GM18507 (cell line): ENCODE measurements at places on chromosomes 12 and 14.

GRCh38 chr12:87513536-87514280 lies 515.5 kb downstream of the C12orf50 start:
- DNase-seq: no peak

DNA sequence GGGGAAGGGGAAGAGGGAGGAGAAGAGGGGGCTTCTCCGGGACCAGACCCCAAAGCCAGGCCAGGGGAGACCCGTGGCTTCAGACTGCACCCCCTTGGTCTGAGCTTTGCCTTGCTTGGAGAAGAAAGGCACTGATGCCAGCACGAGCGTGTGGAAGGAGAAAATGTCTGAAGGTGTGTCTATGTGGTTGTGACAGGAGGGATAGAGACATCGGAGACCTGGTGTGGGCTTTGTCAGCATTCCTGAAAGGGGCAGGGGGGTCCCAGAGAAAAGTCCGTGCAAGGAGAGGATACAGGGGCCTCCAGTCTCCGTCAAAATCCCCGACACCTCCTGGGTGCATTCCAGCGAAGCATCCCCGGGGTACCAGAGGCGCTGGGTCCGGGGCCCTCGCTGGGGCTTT lies 139.0 kb upstream of the LHX5 start:
- no peak for DNase-seq

DNA sequence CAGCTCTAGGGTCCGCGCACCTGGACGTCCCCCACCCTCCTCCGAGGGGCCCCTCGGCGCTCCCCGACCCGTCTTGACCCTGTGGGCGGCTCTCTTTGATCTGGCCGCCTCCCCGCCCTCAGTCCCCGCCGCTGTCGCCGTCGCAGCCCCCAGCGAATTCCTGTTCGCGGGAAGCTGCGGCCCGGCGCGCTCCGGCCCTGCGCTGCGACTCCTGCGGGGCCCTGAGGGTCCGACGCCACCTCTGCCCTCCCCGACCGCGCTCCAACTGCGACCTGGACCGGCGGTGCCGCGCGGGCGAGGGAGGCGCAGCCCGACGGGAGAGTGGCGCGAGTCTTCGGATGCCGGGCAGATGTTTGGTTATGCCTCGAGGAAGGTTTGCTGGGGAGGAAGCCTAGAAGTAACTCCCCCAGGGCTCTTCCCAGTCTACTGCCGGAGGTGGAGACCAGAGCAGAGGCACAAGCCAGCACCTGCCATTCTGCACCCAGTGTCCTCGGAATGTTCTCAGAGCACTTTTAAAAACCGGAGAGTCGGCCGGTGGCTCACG lies 440 bp upstream of the ISM2 start:
- DNase-seq: peak; percentile 12

DNA sequence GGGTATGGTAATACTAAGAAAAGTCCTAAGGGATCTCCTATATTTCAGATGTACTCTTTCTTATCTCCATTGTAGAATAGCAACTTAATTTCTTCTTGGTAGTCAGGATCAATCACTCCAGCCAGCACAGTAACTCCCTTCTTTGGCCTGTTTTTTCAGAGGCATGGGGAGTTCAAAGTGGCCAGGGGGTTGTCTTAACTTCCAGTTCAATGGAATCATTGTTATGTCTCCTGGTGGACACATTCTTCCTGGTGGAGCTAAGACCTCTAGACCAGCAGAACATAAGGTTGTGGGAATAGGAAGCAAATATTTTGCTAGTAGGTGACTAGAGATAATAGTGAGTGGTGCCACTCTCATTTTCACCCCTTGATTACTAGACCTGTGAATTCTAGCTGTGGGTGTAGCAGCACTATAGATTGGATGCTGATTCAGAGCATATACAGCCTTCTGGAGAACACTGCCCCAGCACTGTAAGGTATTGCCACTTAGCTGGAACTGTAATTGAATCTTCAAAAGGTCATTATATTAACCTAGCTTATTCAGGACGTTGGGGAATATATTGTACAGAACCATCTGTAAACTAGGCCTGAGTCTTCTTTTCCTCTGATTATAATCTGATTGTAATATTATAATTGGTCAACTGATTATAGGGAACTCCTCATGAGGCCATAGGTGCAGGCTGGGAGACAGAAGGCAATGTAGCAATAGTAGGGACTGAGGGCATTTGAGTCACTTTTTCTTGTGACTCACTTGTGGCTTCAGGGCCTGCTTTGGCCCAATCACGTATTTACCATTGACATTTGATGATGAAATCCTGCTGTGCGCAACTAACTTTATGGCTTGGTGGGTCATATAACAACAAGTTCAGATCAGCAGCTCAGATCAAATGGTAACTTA lies 60.2 kb upstream of the ATP2B1 start:
- no peak for DNase-seq

GRCh38 chr12:11794751-11795150 lies 145.3 kb downstream of the ETV6 start:
- no peak for DNase-seq

GRCh38 chr12:107242189-107242588 lies 148.8 kb upstream of the CRY1 start:
- DNase-seq: no peak

DNA sequence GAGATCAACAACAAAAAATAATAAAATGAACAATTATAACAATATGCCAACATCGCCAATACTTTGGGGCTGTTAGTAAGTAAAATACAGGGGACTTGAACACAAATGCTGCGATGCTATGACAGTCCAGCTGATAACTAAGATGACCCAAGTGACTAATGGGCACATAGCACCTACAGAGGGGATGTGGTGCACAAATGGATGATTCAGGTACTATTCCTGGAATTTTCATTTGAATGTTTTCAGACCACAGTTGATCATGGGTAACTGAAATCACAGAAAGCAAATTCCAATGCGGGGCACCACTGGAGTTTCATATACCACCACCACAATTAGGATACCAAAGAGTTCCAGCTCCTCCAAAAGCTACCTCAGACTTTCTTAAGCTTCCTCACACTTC lies 82.9 kb downstream of the RCOR1 start:
- no peak for DNase-seq

DNA sequence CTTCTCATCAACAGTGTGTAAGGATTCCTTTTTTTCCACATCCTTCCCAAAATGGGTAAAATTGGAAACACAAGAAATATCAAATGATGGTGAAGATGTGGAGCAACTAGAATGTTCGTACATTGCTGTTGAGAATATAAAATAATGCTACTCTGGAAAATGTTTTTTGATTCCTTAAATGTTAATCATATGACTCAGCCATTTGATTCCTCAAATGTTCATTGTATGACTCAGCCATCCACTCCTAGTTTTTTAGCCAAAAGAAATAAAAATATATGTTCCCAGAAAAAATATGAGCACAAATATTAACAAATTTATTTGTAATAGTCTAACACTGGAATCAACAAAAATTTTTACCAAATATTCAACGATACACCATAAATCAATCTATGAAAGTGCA lies 1108.6 kb downstream of the LRFN5 start:
- DNase-seq: no peak

GRCh38 chr14:45089813-45090212 lies 5.9 kb downstream of the PRPF39 start:
- peak; percentile 17 for DNase-seq

- no peak for DNase-seq
Measured at GRCh38 chr12:23987046-23987445, 37.6 kb upstream of the SOX5 start.

DNA sequence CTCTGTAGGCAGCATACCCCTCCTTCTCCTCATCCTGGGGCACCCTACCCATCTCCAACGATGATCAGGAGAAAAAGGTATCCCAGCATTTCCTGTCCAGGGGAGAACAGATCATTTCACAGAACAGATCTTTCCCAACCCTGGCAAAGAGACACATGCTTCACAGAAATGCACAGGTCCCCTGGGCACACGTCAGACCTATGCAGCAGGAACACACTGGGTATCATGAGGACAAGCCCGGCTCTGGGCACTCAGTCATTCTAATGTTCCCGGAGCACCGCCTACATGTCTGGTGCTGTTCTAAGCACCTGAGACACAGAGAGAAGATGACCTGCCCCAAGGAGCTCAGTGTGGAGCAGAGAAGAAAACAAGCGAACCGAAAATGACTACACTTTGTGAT lies 56.2 kb downstream of the ACTN1 start:
- no peak for DNase-seq

- DNase-seq: no peak
Measured at GRCh38 chr12:10567813-10568212, 45.6 kb downstream of the MAGOHB start.

GRCh38 chr12:53952335-53952694 lies 2.4 kb upstream of the HOXC12 start:
- no peak for DNase-seq

GRCh38 chr14:96745500-96746051 lies 51.6 kb upstream of the VRK1 start:
- no peak for DNase-seq

GRCh38 chr14:99231850-99232713 lies 39.9 kb downstream of the BCL11B start:
- DNase-seq: no peak

GRCh38 chr12:105334582-105334981 lies 4.1 kb downstream of the C12orf75 start:
- no peak for DNase-seq

GRCh38 chr12:47387994-47388393 lies 308.2 kb upstream of the AMIGO2 start:
- no peak for DNase-seq

- DNase-seq: no peak
Measured at GRCh38 chr12:57839996-57840395, 6.5 kb downstream of the CTDSP2 start.

DNA sequence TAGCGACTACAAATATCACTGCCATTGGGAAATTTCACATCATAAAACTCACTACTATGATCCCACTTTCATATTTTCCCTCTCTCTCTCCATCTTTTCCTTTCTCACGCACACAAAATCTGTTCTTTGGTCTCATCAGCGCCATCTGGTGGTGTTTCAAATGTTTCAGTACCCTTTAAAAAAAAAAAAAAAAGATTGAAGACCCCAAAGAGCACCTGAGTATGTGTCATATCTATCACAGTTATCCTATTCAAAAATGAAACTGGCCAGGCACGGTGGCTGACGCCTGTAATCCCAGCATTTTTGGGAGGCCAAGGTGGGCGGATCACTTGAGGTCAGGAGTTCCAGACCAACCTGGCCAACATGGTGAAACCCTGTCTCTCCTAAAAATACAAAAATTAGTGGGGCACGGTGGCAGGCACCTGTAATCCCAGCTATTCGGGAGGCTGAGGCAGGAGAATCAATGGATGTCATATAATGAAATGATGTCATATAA lies 72.4 kb downstream of the TTC9 start:
- peak; percentile 28 for DNase-seq

GRCh38 chr14:101851736-101852405 lies 90.4 kb downstream of the PPP2R5C start:
- DNase-seq: no peak

- no peak for DNase-seq
Measured at GRCh38 chr12:109626378-109627115, 53.0 kb downstream of the MVK start.
